ENCODE measurements at places on chromosomes 7 and 10. TPM values are rescaled to one million over a fixed set of nuclear protein-coding genes. Genes with fewer than 3 reads are reported as not detected.

The RBP4 gene
- not detected for total RNA-seq

The SLC26A3 gene
- total RNA-seq, result not detected

The DOCK1 gene
- total RNA-seq, result 40.0 TPM

The TAX1BP1 gene
- 95.9 TPM for total RNA-seq

The REEP3 gene
- 51.8 TPM for total RNA-seq

The RAMP3 gene
- not detected for total RNA-seq

The HABP2 gene
- total RNA-seq, result not detected

GRCh38 chr7:9097565-9098060, 664.2 kb downstream of the NXPH1 start:
- H3K36me3 ChIP-seq, result no peaks in the 10 kb centered on the region
- peak; percentile 25 for DNase-seq
- peak overlapping the region; percentile 53 for H3K27ac ChIP-seq
- H3K4me1 ChIP-seq, result peaks cover 6% of the 10 kb centered on the region
- H3K4me3 ChIP-seq, result no peak overlapping the region

- no peak overlapping the region for H3K27ac ChIP-seq
- H3K36me3 ChIP-seq, result no peaks in the 10 kb centered on the region
- H3K4me1 ChIP-seq, result peaks cover 6% of the 10 kb centered on the region
- no peak overlapping the region for H3K4me3 ChIP-seq
- DNase-seq, result no peak
These were observed 45.6 kb downstream of the ALOX5 start for GRCh38 chr10:45419676-45420025.

- no peak overlapping the region for H3K4me3 ChIP-seq
- H3K4me1 ChIP-seq, result no peaks in the 10 kb centered on the region
- H3K27ac ChIP-seq, result no peak overlapping the region
- no peaks in the 10 kb centered on the region for H3K36me3 ChIP-seq
These were observed 36.8 kb upstream of the DPYSL4 start for GRCh38 chr10:132149917-132150316.

GRCh38 chr10:131851346-131851745, 49.5 kb upstream of the PPP2R2D start:
- no peak overlapping the region for H3K27ac ChIP-seq
- H3K4me1 ChIP-seq, result no peaks in the 10 kb centered on the region
- H3K36me3 ChIP-seq, result no peaks in the 10 kb centered on the region

- no peaks in the 10 kb centered on the region for H3K27me3 ChIP-seq
- H3K27ac ChIP-seq, result no peak overlapping the region
- H3K36me3 ChIP-seq, result peaks cover 25% of the 10 kb centered on the region
- H3K4me1 ChIP-seq, result no peaks in the 10 kb centered on the region
- no peak for DNase-seq
These were observed 5.9 kb upstream of the GARIN1A start for GRCh38 chr7:128666200-128666599.

- H3K4me1 ChIP-seq, result peaks cover 13% of the 10 kb centered on the region
- H3K27me3 ChIP-seq, result no peaks in the 10 kb centered on the region
- no peaks in the 10 kb centered on the region for H3K36me3 ChIP-seq
- peak overlapping the region; percentile 90 for H3K27ac ChIP-seq
- no peak for DNase-seq
These were observed 25.7 kb downstream of the FAM13C start for GRCh38 chr10:59336632-59337031.

DNA sequence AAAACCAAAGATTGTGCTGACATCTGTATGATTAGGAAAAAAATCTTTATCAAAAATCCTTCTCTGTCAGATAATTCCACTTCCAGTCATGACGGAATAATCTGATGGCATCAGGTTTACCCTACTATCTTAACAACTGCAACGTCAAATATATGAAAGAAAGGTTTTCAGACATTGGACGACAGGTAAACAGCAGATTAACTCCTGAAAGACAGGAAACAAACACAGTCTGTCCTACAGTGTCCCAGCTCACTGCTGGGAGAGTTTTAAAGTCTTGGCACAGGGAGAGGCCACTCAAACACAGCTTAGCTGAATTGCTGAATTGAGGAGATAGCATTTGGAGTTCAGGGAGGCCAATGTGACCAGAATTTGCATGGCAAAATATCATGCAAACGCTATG, 186.3 kb upstream of the KCTD7 start:
- H3K27ac ChIP-seq, result no peak overlapping the region
- peaks cover 13% of the 10 kb centered on the region for H3K36me3 ChIP-seq
- no peaks in the 10 kb centered on the region for H3K4me1 ChIP-seq
- no peak overlapping the region for H3K4me3 ChIP-seq
- no peak for DNase-seq
- no peaks in the 10 kb centered on the region for H3K27me3 ChIP-seq

- DNase-seq, result no peak
- no peak overlapping the region for H3K27ac ChIP-seq
- H3K4me3 ChIP-seq, result no peak overlapping the region
- peaks cover 11% of the 10 kb centered on the region for H3K4me1 ChIP-seq
- H3K27me3 ChIP-seq, result no peaks in the 10 kb centered on the region
These were observed 5.8 kb upstream of the PPP3CB start for GRCh38 chr10:73501651-73502050.

DNA sequence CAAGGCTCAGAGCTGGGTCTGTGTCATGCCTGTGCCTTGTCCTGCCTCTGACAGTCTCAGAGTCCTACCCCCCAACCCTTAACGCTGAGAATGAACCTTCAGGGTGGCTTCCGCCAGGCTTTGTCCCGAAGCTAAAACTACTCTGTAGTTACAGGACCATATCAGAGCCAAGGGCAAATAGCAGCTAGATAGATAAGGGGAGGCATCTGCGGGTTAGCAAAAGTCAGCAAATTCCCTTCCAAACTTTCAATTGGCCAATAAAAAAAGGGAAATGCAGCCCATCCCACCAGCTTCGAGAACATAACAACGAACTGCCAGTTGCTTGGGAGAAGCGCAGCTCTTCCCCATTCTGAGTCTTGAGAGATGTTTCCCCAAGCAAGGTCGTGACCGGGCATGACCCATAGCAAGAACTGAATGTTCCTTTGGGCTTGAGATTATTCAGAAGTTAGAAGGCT, 17.7 kb downstream of the CCL24 start:
- H3K36me3 ChIP-seq, result peaks cover 7% of the 10 kb centered on the region
- H3K27ac ChIP-seq, result no peak overlapping the region
- peaks cover 6% of the 10 kb centered on the region for H3K4me1 ChIP-seq
- DNase-seq, result no peak
- H3K27me3 ChIP-seq, result peaks cover 28% of the 10 kb centered on the region
- no peak overlapping the region for H3K4me3 ChIP-seq

DNA sequence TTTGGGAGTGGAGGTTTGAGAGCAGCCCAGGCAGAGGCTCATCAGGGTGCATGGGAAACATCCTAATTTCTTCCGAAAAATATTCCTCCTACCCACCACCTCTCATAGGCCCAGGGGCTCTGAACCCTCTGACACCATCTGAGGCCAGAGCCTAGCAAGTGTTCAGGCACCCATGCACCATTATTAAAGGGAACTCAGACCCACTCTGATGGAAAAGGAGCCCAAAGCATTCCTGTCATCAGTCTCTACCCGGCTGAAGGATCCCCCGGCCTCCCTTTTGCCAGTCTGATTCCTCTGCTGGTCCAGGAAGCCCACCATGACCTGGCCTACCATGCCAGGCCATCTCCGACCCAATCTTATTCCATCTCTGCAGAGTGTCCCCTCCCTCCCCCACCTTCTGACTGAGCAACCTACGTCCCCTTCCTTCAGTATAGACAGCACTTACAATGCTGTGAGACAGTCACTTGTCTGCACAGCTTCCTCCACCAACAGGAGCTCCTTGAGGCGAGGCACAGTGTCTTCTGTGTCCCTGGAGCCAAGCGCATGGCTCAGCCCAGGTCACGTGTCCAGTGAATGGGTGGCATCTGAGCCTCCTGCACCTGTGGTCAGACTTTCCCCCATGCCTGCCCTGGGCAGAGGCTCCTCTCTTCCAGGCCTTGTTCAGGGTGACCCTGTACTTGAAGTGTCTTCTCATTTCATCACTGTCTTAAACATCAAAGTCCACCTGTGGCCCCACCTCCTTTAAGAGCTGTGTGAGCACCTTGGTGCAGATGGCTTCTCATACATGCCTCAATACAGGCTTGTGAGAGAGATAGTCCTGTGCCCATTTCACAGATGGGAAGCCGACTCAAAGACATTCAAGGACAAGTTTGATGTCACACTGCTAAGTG, 889 bp upstream of the GPR15LG start:
- no peaks in the 10 kb centered on the region for H3K27me3 ChIP-seq
- no peak overlapping the region for H3K4me3 ChIP-seq
- H3K36me3 ChIP-seq, result no peaks in the 10 kb centered on the region
- no peak overlapping the region for H3K27ac ChIP-seq
- no peaks in the 10 kb centered on the region for H3K4me1 ChIP-seq

DNA sequence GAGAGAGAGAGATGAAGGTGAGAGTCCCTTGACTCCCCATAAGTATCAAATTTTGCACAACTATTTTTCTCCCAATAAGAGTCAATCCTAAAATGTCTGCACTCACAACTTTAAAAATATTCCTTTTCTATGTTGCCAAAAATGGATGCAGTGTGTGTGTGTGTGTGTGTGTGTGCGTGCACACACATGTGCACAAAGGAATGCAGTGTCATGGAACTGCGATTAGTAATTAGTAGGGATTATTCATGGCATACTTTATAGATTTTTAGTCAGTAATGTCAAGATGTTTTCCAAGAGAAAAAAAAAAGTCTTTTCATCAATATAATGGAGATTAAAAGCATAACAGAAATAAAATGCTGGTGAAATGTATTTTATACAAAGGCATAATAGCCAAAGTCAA, 179.1 kb upstream of the LRRTM3 start:
- H3K36me3 ChIP-seq, result no peaks in the 10 kb centered on the region
- H3K27me3 ChIP-seq, result no peaks in the 10 kb centered on the region
- no peak for DNase-seq
- H3K27ac ChIP-seq, result no peak overlapping the region

- DNase-seq, result peak; percentile 73
- no peak overlapping the region for H3K4me3 ChIP-seq
- no peaks in the 10 kb centered on the region for H3K36me3 ChIP-seq
- H3K4me1 ChIP-seq, result peaks cover 41% of the 10 kb centered on the region
These were observed 718.3 kb downstream of the GRID1 start for GRCh38 chr10:85648279-85648754.

DNA sequence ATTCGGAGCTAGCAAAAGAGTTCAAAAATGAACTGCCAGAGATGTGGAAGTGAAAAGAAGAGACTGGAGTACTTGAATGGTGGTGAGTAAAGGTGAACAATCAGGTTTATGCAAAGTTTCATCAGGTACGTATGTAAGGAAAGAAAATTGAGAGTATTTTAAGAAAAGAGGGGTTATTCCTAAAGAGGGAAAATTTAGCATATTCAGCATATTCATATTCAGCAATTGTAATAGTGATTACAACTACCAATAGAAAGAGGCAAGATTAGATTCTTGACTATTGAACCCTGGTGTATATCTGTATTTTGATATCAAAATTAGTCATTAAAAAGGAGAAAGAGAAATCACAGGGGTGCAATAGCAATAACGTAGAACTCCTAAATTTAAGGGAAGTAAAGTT, 100.9 kb downstream of the TES start:
- H3K36me3 ChIP-seq, result no peaks in the 10 kb centered on the region
- H3K27me3 ChIP-seq, result no peaks in the 10 kb centered on the region
- no peak for DNase-seq
- H3K4me1 ChIP-seq, result peaks cover 9% of the 10 kb centered on the region
- no peak overlapping the region for H3K4me3 ChIP-seq
- no peak overlapping the region for H3K27ac ChIP-seq

DNA sequence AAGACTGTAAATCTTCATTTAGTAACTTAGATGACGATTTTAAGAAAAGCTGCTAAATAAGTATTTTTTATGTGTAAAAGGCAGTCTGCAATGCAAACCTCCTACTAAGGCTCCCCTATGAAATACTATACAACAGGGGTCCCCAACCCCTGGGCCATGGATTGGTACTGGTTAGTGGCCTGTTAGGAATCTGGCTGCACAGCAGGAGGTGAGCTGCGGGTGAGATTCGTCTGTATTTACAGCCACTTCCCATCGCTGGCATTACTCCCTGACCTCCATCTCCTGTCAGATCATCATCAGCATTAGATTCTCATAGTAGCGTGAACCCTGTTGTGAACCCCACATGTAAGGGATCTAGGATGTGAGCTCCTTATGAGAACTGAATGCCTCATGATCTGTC, 580.4 kb downstream of the MAGI2 start:
- no peak for DNase-seq
- H3K4me3 ChIP-seq, result no peak overlapping the region
- no peaks in the 10 kb centered on the region for H3K4me1 ChIP-seq
- no peaks in the 10 kb centered on the region for H3K36me3 ChIP-seq
- H3K27me3 ChIP-seq, result no peaks in the 10 kb centered on the region
- no peak overlapping the region for H3K27ac ChIP-seq

GRCh38 chr10:97888134-97888533, 38.5 kb downstream of the GOLGA7B start:
- H3K4me1 ChIP-seq, result peaks cover 16% of the 10 kb centered on the region
- DNase-seq, result no peak
- H3K4me3 ChIP-seq, result no peak overlapping the region
- H3K27me3 ChIP-seq, result no peaks in the 10 kb centered on the region
- no peaks in the 10 kb centered on the region for H3K36me3 ChIP-seq
- H3K27ac ChIP-seq, result peak overlapping the region; percentile 70

- H3K36me3 ChIP-seq, result no peaks in the 10 kb centered on the region
- no peaks in the 10 kb centered on the region for H3K27me3 ChIP-seq
- H3K27ac ChIP-seq, result no peak overlapping the region
- no peaks in the 10 kb centered on the region for H3K4me1 ChIP-seq
These were observed 692.3 kb upstream of the GALNT17 start for GRCh38 chr7:70439651-70440050.

DNA sequence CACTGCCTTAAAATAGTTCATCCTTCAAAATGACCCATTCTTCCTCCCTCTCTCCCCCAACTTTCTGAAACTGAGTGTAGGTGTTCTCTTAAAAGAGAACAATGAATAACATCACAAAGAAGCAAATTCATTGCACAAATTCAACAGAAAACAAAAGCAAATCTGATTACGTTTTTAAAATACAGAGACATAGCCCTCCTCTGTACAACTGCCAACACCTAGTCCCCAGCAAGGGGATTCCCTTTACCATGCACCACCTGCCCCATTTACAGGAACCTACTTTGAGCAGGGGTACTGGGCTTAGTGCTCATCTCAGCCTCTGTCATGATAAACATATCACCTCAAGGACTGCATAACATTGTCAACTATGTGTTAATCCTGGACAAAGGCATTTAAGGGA, 302.8 kb upstream of the AOAH start:
- DNase-seq, result no peak
- H3K4me1 ChIP-seq, result peaks cover 11% of the 10 kb centered on the region
- no peak overlapping the region for H3K27ac ChIP-seq
- no peak overlapping the region for H3K4me3 ChIP-seq
- no peaks in the 10 kb centered on the region for H3K27me3 ChIP-seq
- no peaks in the 10 kb centered on the region for H3K36me3 ChIP-seq

DNA sequence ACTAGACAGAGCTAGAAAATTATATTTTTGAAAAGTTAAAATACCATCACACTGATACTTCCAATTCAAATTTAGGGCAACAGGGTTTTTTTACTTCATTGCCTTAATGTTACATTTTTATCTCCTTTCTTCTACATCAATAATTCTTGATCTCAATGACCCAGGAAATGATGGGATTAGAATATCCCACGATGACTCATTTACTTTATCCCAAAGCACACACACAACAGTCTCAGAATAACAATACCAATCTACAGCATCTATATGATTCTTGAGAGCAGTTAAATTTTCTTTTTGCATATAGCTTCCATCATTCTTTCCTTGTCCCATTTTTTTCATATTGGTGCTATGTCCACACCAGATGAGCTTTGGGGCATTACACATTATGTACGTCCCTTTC, 98.4 kb upstream of the EEPD1 start:
- H3K27ac ChIP-seq, result no peak overlapping the region
- H3K27me3 ChIP-seq, result peaks cover 31% of the 10 kb centered on the region

GRCh38 chr10:1715821-1716220, 21.5 kb downstream of the ADARB2 start:
- H3K36me3 ChIP-seq, result peaks cover 8% of the 10 kb centered on the region
- H3K27me3 ChIP-seq, result no peaks in the 10 kb centered on the region
- DNase-seq, result peak; percentile 80
- H3K27ac ChIP-seq, result no peak overlapping the region

Measured in MCF 10A (cell line).